Foreskin melanocyte (primary cell): ENCODE measurements at places on chromosomes 16 and 17.

- DNase-seq = peak; percentile 55
These were observed 14.5 kb downstream of the C17orf100 start for GRCh38 chr17:6666077-6666521.

DNA sequence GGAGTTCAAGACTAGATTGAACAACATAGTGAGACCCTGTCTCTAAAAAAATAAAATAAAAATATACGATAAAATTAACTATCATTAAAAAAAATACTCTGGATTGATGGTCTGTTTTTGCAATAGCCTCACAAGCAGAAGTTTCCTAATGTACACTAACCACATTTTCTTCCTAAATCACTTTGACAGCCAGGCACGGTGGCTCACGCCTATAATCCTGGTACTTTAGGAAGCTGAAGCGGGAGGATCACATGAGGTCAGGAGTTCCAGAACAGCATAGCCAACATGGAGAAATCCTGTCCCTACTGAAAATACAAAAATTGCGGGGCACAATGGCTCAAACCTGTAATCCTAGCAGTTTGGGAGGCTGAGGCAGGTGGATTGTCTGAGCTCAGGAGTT is 64.7 kb downstream of the HELZ start:
- no peak for DNase-seq

DNA sequence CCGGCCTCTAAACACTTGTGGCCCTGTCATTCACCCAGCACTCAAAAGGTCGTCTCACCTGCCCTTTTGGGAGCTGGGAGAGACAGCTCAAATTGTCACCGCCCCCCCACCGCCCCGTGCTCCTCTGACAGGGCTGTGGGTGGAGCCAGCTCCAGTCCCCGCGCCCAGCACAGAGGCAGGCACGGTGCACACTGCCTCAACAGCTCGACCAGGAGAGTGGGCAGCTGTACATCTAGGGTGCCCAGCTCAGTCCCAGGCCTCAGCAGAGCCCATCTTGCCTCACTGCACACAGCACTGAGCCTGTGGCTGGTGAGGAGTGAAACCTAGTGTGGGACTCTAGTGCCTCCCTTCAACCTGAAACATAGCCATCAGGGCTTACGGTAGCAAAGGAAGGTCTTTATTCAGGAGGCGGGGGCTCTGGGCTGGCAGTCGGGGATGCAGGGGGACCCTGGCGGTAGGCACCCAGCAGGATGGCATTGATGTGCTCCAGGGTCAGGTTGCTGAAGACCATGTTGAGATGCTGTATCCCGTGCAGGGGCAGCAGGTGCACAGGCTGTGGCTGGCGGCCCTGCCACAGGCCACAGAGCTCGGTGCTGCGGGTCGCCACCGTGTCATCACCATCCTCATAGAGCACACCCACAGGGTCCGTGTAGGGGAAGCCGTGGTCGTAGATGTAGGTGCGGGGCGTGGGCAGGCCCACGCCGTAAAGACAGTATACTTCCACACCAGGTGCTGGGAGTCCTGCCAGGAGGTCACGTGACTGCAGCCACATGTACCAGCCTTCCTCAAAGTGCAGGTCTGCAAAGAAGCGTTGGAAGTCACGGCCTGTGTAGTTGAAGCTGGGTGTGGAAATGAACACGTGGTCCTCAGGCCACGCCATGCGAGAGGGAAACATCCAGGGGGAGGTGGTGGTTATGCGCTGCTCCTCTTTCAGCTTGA is 3.1 kb upstream of the PSMB10 start:
- DNase-seq = no peak

- no peak for DNase-seq
These were observed 4.0 kb upstream of the RAB11FIP4 start for GRCh38 chr17:31387438-31387837.

- no peak for DNase-seq
These were observed 686 bp upstream of the MTSS2 start for GRCh38 chr16:70686376-70687101.

DNA sequence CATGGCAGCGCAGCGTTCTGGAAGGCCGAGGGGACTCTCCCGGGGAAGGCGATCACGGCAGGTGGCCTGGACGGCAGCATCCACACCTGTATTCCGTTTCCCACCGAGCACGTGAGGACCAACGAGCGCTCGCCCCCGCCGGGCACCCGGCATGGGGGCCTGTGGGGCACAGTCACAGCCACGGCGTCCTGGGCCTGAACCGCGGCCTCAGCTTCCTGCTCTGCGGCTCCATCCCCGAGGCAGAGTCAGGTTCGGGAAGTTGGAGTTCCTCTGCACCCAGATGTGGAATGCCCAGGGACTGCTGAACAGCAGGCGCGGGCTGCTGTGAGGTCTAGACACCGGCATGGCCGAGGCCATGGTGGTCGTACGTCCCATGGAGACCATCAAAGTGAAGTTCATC is 1713.9 kb downstream of the TP53TG3F start:
- no peak for DNase-seq

DNA sequence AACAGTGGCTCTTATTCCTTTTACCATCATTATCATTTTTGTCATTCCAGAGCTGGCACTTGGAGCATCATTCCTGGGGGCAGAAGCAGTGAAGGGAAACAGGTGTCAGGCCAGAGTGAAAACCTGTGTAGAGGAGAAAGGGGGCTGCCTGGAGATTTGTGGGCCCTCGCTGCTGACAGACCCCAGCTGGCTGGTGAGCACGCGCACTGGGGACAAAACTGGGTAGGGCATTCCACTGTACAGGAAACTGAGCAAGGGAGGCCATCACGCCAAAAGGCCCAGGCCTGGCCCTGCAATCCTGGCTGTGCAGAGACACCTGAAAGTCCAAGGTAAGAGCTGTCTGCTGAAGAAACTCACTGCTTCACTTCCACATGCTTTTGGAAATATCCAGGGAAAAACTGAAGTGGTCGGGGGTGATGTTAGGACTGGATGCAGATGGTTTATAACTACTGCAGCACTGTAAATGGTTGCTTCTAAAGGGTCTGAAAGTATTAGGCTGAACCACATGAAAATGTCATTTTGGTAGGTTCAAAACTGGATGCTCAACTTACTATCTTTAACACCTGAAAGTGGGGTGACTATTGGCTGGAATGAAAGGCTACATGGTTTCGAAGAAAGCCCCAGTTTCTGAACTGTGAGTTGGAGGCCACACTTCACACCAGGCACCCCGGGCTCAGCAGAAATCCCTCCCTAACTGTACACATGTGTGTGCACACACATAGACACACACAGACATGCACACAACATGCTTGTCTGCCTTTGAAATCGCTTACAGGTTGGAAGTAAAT is 225.0 kb downstream of the C16orf78 start:
- DNase-seq = no peak

- DNase-seq = peak; percentile 60
These were observed 29.9 kb downstream of the DYNLL2 start for GRCh38 chr17:58112970-58113631.

DNA sequence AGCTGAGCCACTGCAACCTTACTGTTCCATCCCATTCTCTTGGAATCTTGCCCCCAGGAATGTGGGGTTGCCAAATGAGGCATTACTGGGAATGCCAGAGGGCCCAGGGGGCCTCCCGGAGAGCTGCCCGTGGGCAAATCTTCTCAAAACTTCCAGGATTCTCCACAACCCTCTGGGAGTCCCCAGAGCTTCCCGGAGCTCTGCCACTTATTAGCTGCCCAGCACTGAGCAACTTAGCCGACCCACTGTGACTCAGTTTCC is 306.0 kb downstream of the FOXL1 start:
- no peak for DNase-seq
